ENCODE measurements at places on chromosomes 12 and 14. TPM values are rescaled to one million over a fixed set of nuclear protein-coding genes. Genes with fewer than 3 reads are reported as not detected.

ASB2 gene
- total RNA-seq: not detected

KRT85 gene
- total RNA-seq: under 0.01 TPM

MRPL52 gene
- total RNA-seq: 24.6 TPM

HNRNPA1 gene
- total RNA-seq: 660 TPM

PAWR gene
- total RNA-seq: 20.8 TPM

MYO1H gene
- not detected for total RNA-seq

PGF gene
- total RNA-seq: 30.1 TPM

SOAT2 gene
- 0.11 TPM for total RNA-seq

GDF3 gene
- not detected for total RNA-seq

RBP5 gene
- not detected for total RNA-seq

NR2C1 gene
- 37.0 TPM for total RNA-seq

CLEC9A gene
- not detected for total RNA-seq

ZFYVE21 gene
- total RNA-seq: 52.8 TPM

CCDC92 gene
- 21.0 TPM for total RNA-seq

PTGER2 gene
- total RNA-seq: 17.9 TPM

LYZ gene
- not detected for total RNA-seq

SAV1 gene
- 47.6 TPM for total RNA-seq

CCDC177 gene
- total RNA-seq: under 0.01 TPM

SPPL3 gene
- total RNA-seq: 13.7 TPM

APOF gene
- not detected for total RNA-seq

ARHGEF25 gene
- total RNA-seq: 16.2 TPM

IRF9 gene
- 76.1 TPM for total RNA-seq

PDE3A gene
- 22.2 TPM for total RNA-seq

RDH16 gene
- 0.13 TPM for total RNA-seq

IFI27 gene
- 66.0 TPM for total RNA-seq

NDRG2 gene
- total RNA-seq: 0.22 TPM

PTHLH gene
- total RNA-seq: 0.26 TPM

BICDL1 gene
- total RNA-seq: not detected

BCL11B gene
- not detected for total RNA-seq

KCNC2 gene
- not detected for total RNA-seq

CAPS2 gene
- 7.8 TPM for total RNA-seq

TEX22 gene
- 0.43 TPM for total RNA-seq

HOXC13 gene
- not detected for total RNA-seq

ZFYVE1 gene
- total RNA-seq: 28.7 TPM

NAB2 gene
- total RNA-seq: 46.5 TPM

VAMP1 gene
- total RNA-seq: 8.4 TPM

ACSS3 gene
- 12.6 TPM for total RNA-seq

KRT5 gene
- total RNA-seq: not detected

SLC6A15 gene
- 0.11 TPM for total RNA-seq

PZP gene
- not detected for total RNA-seq

IL23A gene
- total RNA-seq: not detected

HCAR1 gene
- 0.22 TPM for total RNA-seq

CAPZA3 gene
- total RNA-seq: not detected

TBX5 gene
- total RNA-seq: 5.5 TPM

GYS2 gene
- total RNA-seq: not detected

CYP46A1 gene
- total RNA-seq: 1.1 TPM

LPAR5 gene
- total RNA-seq: not detected

LALBA gene
- total RNA-seq: not detected

ATP6V1D gene
- total RNA-seq: 129 TPM

Measured in articular chondrocyte of knee joint (primary cell).